Right ventricle myocardium inferior (tissue), 1 donor: ENCODE measurements at places on chromosomes 4 and X.

- no peak for DNase-seq
These were observed 5.7 kb upstream of the GPR174 start for GRCh38 chrX:79138658-79139241.

GRCh38 chr4:48653217-48654014 lies 126.7 kb downstream of the FRYL start:
- peak; percentile 75 for DNase-seq

GRCh38 chr4:3480528-3481112 lies 17.5 kb downstream of the DOK7 start:
- peak; percentile 88 for DNase-seq

DNA sequence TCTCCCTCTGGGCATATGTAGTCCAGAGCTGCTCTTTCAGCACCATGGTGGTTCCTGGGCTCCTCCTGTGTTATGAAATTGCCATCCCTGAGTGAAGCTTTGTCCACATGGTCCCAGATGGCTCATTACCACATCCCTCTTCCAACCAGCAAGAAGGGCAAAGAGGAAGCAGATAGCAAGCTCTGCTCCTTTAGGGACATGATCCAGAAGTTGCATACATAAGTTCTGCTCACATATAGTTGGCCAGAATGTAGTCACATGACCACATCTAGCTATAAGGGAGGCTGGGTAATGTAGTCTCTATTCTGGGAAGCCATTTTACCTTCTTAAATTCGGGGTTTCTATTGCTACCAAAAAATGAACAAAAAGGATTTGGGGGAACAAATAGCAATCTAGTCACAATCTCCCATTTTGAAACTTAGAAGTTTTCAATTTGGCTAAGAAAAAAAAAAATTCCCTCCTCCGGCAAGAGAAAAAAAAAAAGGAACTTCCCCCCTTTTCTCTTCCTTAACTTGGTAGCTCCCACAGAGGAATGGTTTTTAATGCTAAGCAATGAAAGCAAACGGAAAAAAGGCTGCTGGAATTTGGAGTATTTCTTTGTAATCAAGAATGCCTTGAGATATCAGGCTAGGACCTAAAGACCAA lies 88.2 kb upstream of the USP9X start:
- DNase-seq, result no peak

DNA sequence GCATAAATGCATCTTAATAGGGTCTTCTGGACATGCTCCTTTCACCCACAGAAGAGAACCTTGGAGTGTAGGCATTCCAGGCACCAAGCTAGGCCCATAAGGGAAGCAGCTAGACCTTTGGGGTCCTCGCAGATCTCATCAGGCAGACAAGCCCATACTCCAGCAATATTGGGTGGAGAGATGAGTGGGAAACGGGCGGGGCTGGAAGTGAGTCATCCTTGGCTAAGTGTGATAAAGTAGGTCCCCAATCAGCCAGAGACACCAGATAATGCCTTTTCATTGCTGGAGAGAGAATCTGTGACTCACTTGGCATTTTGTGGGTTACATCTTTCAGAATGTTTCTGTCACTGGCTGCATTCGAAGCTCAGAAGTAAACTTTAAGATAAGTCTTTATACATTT lies 133.3 kb upstream of the MBNL3 start:
- DNase-seq, result no peak

DNA sequence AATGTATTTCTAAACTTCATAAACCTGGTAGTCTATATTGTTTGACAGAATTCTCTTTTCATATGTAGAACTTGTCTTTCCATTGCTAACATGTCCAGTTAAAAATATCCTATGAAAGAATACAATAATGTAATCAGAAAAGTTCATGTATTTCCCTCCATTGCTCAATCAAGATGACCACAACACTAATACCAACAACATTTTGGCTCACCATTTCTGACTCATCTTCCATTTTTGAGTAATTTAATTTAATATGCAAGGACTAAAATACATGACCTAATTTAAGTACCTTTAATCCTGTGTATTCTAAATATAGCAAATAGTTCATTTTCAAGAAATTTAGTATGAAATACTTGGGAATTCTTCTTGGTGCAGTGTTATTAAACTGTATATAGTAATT lies 239.5 kb upstream of the GPC4 start:
- no peak for DNase-seq

DNA sequence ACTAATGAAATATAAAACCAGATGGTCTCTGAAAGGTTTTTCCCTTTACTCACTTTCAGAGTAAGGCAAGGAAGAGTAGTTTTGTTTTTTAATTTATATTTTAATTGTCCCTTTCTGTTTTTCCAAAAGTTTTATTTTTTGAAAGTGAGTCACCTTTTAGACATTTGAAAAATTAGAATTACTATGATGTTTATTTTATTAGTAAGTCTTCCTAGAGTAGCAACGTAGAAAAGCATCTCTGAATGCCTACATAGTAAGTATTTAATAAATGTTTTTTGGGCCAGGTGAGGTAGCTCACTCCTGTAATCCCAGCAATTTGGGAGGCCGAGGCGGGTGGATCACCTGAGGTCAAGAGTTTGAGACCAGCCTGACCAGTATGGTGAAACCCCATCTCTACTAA lies 51.1 kb downstream of the TET2 start:
- no peak for DNase-seq
